ENCODE measurements at places on chromosomes 7 and 10. TPM values are rescaled to one million over a fixed set of nuclear protein-coding genes. Genes with fewer than 3 reads are reported as not detected.

The SPAM1 gene
- not detected for total RNA-seq

The CYP2C19 gene
- not detected for total RNA-seq

The CALML5 gene
- not detected for total RNA-seq

The GATA3 gene
- total RNA-seq, result not detected

The ABHD11 gene
- total RNA-seq, result 23.6 TPM

Measured in SJSA1 (cell line).